ENCODE measurements at places on chromosomes 6 and 20.

DNA sequence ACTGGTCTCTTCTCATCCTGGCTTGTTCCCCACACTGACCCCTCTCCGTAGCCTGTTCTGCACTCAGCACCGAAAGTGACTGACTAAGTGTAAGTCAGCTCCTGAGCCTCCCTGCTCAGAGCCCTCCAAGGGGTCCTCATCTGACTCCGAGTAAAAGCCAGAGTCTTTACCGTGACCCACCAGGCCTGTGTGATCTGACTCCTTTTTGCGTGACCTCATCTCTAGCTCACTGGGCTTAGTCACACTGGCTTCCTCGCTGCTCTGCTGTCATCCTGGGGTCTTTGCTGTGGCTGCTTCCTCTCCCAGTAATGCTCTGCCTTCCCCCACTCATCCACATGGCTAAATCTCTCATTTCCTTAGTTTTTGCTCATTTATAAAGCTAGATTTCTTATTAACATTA, 116.6 kb downstream of the PLCB4 start:
- DNase-seq: peak; percentile 6

- no peak for DNase-seq
Observed at GRCh38 chr20:62066983-62067433, 1.3 kb upstream of the TAF4 start.

- DNase-seq: peak; percentile 80
Observed at GRCh38 chr6:9540534-9541126, 874.2 kb downstream of the TFAP2A start.

GRCh38 chr20:5569021-5569420, 181.2 kb upstream of the SHLD1 start:
- peak; percentile 58 for DNase-seq
